ENCODE measurements at places on chromosomes 16 and 17.

DNA sequence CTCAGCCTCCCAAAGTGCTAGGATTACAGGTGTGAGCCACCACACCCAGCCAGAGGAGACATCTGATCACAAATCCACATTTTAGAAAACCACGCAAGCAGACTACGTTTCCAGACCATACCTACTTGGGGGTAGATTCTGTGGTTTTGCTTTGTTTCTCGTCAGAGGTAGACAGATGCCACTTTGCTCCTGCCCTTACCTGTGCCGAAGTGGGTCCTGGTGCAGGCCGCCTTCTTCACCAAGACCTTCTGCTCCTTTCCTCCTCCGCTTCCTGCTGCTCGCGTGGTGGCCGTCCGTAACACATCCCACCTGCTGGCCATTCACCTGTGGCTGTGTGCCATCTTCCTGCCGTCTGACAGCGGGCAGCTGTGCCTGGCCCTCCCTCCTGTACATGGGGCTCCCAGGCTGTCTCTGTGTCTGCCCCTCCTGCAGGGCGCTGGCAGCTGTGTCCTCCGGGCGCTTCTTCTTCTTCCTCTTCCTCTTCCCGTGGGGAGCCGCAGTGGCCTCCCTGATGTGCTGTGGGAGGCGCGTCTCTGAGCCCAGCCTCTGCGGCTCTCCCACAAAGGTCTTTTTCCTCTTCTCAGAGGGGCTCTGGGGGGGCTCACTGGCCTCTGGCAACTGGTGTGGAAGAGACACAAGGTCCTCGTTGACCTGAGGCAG is 21.2 kb upstream of the CYTH1 start:
- no peak for DNase-seq

GRCh38 chr16:90019543-90020259 is 445 bp upstream of the DBNDD1 start:
- DNase-seq = peak; percentile 52

- no peak for DNase-seq
These were observed 231.6 kb upstream of the DYNLRB2 start for GRCh38 chr16:80309178-80309577.

- DNase-seq = no peak
These were observed at the start of gene KATNB1 for GRCh38 chr16:57735755-57736418. TSS of gene KATNB1 (plus strand) at chr16:57735770. CDS start at chr16:57737244, 1,474 bp downstream.

DNA sequence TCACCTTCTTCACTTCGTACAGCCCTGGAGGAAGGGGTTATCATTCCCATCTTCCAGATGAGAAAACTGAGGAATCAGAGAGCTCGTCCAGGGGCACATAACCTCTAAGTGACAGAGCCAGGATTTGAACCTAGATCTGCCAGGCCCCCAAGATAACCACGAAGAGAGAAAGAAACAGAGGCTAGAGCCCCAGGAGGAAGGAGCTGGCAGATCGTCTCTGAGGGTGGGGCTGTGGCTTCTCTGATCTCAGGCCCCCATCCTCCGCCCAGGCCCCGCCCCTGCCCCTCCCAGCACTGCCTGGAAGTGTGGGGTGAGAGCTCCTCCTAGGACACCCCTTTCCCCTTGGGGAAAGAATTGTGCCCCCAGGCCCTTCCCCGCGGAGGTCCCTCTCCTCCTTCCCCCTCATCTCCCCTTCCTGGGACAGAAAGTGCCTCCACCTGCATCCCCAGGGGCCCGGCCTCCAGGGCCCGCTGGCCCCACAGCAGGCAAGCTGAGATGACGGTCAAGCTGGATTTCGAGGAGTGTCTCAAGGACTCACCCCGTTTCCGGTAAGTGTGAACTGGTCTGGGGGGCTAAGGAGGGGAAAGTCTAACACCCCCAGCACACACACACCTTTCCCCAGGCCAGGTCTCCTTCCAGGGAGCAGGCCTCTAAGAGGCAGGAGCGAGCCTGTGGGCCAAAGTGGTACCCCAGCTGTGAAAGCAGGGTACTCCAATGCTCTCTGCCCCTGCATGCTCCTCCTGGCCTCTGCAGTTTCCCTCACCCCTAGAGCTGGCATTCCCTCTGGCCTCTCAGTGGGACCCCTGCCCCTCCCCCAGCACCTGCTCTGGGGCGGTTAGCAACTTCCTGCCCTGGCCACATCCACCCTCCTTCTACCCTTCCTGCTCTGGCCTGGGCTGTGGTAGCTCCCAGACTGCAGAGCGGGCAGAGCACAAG is at the start of gene ACAP1:
Gene ACAP1 (plus strand): TSS at position 290 of the 936 bp plus-strand sequence. CDS start 206 bp downstream, at position 496.
- DNase-seq = no peak

DNA sequence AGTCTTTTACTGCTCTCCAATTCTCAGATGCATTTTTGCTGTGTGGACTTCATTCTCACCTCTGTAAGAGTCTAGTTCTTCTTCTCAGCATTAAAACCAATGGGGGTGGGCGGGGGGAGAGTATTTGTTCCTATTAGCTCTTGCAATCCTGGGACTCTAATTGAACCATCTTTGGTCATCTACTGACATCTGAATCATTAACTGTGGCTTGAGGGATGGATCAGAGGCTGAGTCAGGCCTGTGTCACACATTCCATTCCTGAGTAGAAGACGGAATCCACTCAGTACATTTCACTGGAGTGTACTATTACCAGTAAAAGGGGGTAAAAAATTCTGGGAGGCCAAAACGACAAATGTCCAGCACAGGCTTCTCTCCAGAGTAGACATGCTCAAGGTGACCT is 12.8 kb upstream of the ZNF23 start:
- DNase-seq = no peak

DNA sequence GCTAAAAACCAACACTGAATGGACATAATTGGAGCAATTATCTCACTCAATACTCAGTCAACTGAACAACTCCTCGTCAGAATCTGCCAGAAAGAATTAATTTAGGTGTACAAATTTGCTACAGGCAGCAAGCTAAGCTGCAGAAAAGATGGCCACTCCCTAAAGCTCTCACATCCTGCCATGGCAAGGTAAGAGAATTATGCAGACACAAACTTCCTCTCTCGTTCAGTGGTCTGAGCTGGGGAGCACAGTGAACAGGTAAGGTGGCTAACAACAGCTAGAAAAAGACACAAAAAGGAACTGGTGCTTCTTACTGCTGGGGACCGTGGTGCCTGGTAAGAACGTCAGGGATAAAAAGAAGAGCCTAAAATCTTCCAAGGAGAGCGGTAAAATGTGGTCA is 74.9 kb upstream of the BCAR1 start:
- no peak for DNase-seq

- DNase-seq = no peak
These were observed 4.2 kb downstream of the METRNL start for GRCh38 chr17:83083368-83084201.

DNA sequence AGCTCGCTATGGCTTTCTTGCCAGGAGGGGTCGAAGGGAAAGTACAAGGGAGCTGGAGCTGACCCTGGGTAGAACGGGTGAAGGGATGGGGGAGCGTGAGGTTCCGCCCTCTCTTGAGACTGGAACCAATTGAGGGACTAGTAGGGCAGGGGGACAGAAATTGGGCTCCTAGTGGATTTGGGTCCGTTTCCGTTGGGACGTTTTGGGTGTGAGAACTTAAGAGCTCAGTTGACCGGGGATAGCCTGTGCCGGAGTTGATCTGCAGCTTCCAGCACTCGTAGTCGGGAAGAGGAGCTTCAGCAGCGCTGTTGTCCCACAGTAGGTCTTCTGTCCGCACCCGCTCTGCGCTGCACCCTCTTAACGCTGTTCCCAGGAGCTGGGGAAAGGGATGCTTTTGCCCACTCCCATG is 481 bp downstream of the CNTROB start:
- peak; percentile 31 for DNase-seq

DNA sequence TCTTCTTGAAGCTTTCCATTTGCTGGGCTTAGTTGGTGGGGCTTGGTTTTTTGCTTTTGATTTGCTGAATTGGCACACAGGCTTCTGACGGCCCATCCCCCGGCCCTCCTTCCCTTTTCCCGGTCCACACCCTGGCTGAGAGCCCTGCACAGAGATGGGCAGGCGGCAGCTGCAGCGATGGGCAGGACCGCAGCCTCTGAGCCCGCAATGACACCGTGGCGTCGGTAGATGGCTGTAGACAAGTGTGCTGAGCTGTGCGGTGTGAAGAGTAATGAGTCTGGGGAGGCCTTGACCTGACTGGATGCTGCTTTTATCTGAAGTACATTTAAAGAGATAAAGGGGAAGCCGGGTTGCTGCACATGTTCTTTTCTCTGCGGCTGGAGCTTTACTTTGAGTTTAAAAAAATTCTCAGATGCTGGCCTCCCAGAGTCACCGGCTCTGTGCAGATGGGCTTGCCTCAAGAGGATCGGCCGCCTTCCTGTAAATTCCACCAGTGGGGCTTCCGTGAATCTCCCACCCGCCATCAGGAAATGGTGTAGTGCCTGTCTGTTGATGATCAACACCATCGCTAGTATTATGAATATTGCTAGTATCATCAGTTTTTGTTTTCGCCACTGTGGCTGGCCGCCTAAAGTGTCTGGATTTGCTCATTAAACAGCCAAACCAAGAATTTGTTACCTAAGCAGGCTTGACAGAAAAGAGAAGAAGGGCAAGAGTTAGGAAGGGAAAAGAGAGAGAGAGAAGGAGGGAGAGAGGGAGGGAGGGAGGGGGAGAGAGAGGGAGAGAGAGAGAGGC is 245.6 kb upstream of the RBFOX1 start:
- peak; percentile 95 for DNase-seq

DNA sequence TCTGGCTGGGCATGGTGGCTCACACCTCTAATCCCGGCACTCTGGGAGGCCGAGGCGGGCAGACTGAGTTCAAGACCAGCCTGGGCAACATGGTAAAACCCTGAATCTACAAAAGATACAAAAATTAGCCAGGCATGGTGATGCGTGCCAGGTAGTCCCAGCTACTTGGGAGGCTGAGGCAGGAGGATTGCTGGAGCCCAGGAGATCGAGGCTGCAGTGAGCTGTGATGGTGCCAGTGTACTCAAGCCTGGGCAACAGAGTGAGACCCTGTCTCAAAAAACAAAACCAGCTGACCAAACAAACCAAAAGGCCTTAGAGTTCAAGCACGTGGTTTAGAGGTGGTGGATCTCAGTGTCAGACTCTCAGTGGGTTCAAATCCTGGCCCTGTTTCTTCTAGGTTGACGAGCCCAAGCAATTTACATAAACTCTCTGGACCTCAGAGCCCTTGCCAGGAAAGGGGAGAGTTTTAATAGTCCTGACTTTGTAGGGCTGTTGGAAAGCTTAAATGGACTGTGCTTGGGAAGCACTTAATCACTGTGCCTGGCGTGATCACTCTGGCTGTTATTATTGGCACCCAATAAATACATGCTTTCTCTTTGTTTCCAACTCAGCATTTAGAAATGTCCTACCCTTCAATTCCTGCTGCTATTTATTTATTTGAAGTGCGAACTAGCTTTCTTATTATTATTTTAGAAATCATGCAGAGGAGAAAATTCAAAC is 44.7 kb downstream of the ABCC1 start:
- DNase-seq = peak; percentile 40

DNA sequence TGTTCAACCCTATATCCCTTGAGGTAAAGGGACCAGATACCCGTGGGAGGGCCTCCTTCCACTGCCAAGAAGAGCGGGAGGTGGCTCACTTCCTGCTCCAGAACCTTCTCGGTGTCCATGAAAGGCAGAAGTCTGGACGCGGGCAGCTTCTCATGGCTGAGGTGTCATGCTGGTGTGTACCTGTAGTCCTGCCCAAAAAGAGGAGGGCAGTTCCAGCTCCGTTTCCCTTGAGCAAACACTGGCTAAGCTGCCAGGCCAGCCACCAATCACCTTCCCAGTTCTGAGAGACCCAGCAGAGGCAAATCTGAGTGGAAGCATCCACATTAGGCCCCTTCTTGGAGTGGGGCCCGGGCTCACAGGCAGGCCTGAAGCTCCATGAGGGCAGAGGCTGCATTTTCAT is 5.6 kb downstream of the TMEM11 start:
- no peak for DNase-seq

DNA sequence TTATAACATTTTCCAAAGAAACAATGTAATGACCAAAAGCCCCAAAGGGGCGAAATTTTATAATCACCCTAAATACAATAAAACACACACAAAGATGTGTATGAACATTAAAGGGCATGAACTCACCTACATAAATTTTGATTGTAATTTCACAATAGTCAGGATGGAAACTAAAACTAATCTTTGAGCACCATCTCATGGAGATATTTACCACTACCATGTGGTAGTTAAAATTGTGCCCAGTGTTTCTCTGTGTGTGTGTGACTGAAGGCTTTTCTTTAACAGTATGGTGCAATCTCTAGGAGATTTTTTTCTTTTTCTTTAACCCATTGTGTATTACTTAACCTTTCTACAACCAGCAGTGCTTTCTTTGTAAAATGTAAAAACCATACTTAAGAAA is 19.7 kb upstream of the MEIOC start:
- peak; percentile 54 for DNase-seq

- DNase-seq = no peak
These were observed 42.1 kb upstream of the CDH13 start for GRCh38 chr16:82584553-82585152.

GRCh38 chr17:10092595-10092994 is 105.8 kb downstream of the GAS7 start:
- DNase-seq = no peak

DNA sequence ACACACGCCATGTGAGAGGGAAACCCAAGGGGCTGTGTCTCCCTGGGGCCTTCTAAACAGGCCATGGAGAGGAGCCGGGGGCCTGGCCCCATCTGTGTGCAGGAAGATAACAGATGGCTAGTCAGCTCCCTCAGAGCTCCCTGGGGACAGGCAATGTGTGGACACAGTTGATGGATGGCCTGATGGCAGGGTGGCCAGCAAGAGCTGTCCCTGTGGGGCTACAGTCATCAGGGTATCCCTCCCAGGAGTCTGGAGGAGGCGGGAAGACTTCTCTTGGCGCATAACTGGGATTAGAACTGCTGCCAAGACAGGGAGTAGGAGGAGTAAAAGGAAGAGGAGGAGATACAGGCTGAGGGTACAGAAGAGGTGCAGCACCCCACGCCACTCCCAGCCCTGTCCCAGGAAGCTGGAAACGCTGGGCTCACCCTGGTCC is 17.3 kb downstream of the MYO18A start:
- peak; percentile 10 for DNase-seq

DNA sequence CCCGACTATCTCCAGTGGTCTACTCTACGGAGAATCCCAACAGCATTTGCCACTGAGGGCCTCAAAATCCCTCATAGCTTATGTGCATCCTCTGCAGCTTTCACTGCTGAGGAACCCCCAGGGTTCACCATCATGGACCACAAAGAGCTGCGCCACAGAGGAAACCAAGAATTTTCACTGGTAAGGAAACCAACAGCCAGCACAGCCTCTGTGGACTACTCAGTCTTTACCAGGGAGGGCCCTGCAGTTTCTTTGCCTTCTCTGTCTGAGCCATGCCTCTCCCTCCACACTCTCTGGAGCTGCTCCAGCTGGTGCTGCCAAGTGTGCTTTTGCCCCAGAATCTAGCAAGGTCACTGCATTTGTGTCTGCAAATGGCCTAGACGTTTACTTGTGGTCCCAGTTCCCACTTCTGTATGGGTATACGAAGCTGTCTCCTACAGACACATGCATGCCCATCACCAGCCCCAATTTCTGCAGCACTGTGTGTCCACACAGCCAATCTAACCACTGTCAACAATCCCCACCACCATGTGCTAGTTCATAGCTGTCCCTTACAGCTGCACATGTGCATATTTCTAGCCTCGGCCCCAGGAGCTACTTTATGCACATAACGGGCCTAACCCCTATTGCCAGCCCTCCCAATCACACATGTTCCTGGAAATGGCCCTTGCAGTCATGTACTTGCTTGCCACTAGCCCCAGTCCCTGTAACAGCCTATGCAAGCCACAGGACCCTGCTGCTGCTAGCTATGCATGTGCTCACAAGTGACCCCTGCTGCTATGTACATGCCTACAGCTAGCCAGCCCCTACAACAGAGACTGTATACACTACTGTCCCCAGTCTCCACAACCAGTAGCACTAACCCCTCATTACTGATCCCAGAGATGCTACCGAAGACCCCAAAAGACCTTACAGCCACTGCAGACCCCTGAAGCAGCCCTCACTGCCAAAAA is 1437.4 kb downstream of the CDH11 start:
- DNase-seq = no peak

- DNase-seq = no peak
These were observed 637 bp downstream of the RPL23A start for GRCh38 chr17:28720247-28720996.

All from brain (organoid and tissue), 16 donors.